ENCODE measurements at places on chromosomes 5 and 9.

- no peak for DNase-seq
Measured at GRCh38 chr5:136067422-136067821, 38.6 kb downstream of the TGFBI start.

- no peak for DNase-seq
Measured at GRCh38 chr5:56350597-56351170, 117.6 kb upstream of the ANKRD55 start.

DNA sequence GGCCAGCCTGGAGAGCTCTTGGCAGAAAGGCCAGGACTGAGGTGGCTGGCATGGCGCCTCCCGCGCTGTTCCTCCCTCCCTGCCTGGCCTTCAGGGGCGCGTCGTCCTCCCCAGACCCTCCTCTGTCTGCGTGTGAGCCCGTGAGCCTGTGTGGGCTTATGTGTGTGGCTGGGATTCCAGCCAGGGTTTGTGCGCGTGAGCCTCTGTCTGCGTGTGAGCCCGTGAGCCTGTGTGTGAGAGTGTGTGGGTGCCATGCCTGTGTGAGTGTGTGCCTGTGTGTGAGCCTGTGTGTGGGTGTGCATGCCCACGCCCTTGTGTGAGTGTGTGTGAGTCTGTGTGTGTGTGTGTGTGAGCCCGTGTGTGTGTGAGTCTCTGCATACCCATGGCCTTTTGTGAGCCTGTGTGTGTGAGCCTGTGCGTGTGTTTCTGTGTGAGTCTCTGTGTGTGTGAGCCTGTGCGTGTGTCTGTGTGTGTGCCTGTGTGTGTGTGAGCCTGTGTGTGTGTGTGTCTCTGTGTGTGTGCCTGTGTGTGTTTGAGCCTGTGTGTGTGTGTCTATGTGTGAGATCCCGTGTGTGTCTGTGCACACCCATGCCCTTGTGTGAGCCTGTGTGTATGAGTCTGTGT lies 13.0 kb downstream of the RXRA start:
- DNase-seq, result no peak

DNA sequence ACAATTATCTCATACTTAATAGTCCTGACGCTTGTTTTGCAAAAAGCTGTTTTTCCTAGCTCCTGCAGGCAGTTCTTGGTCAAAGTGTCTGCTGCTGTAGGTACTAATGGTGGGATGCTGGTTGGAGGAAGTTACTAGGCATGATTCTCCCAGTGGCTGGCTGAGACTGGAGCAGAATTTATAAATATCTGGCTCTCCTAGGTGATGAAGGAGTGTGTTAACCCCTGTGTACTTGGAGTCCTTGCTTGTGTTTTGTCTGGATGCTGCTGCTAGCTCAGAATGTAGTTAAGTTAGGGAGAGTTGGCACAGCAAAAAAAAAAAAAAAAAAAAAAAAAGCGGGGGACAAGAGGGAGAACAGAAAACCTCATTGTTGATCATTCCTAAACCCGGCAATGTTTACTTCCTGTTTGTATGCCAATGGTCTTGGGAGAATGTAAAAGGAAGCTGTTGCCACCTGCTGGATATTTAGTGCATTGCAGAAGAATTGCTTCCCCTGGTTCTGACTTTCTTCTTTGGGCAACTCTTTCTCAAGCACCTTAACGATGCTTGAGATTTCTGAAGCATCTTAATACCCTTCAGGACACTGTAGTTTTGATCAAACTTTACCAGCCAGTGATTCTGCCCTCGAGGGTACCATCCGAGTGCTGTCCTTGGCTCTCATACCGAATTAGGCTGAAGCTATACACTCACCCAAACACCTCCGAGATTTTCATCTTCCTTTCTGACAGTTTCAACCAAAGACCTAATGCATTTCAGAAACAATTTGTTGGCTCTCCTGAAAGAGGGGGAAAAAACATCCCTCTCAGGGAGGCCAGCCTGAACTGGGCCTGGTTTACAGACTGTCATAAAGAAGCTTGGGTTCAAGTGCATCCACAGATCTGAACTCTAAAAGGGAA lies 71.7 kb upstream of the WWC1 start:
- no peak for DNase-seq

DNA sequence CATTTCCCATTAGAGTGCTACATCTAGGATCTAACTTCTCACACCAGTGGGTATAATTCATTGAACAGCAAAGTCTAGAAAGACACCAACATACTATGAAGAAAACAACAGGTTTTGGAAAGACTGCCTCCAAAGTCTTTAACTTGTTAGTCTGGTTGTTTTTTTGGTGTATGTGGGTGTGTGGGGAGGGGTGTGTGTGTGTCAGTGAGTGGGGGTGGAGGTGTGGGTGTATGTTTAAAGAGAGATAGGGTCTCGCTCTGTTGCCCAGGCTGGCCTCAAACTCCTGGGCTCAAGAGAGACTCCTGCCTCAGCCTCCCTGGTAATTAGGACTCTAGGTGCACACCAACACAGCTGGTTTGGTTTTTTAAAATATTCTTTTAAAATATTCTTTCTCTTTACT lies 59.7 kb downstream of the AP3B1 start:
- DNase-seq, result no peak

GRCh38 chr5:17401470-17402288 lies 96.4 kb upstream of the TAF11L2 start:
- no peak for DNase-seq

DNA sequence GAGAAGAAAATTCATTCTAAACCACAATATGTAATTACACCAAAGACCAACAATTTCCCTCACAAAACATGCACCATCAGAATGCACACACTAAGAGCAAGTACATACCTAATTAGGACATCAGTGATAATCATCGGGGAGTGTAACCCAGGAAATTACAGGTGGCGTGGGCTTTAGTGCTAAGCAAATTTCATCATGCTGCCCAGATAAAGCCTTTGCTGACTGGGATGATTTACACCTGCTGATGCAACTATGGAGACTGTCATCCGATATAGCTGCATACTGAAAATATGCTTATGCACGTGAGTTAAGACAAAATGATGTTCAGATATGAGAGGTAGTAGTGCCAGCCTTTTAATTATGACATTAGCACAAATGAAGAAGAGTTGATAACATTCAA lies 123.2 kb downstream of the DCP2 start:
- no peak for DNase-seq

GRCh38 chr9:122145592-122145863 lies 14.1 kb downstream of the NDUFA8 start:
- no peak for DNase-seq

- no peak for DNase-seq
Measured at GRCh38 chr9:127360829-127361228, 36.1 kb upstream of the SLC2A8 start.

GRCh38 chr5:112192866-112193265 lies 226.2 kb downstream of the EPB41L4A start:
- DNase-seq, result no peak

DNA sequence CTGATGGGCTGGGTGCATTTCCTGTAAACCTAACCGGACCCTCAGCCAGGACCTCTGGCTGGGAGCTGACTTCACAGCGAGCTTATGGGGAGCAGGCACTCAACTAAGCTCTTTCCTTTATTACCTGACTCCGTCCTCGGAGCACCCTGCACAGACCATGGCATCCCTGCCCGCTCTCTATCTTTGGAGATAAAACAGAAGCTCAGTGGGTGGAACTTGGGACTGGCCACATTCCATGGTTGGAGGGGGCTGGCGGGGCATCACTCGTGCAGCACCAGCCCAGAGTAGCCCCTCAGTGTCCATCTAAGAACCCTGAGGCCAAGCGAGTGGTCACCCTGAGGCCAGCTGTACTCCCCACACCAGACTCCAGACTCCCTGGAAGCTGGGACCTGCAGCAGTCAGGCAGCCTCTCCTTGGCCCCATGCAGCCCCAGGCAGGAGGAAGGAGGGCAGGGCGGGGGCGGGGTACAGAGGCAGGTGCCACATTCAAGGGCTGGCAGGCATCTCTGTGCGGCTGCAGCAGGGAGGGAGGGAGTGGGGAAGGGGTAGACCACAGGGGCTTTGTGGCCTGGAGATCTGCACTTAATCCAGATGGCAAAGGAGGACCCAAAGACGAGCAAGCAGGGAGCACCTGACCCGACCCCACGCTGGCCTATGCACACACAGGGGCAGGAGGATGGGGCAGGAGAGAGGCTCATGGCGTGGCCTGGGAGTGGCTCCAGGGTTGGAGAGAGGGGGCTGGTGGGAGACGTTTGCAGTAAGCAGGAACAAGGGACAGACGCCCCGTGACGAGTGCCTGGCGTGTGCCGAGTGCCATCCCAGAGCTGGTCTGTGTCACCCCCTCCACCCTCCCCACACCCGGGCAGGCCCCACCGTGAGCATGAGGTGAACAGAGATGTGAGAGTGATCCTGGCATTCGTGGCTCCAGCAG lies 26.1 kb downstream of the GLT6D1 start:
- no peak for DNase-seq

DNA sequence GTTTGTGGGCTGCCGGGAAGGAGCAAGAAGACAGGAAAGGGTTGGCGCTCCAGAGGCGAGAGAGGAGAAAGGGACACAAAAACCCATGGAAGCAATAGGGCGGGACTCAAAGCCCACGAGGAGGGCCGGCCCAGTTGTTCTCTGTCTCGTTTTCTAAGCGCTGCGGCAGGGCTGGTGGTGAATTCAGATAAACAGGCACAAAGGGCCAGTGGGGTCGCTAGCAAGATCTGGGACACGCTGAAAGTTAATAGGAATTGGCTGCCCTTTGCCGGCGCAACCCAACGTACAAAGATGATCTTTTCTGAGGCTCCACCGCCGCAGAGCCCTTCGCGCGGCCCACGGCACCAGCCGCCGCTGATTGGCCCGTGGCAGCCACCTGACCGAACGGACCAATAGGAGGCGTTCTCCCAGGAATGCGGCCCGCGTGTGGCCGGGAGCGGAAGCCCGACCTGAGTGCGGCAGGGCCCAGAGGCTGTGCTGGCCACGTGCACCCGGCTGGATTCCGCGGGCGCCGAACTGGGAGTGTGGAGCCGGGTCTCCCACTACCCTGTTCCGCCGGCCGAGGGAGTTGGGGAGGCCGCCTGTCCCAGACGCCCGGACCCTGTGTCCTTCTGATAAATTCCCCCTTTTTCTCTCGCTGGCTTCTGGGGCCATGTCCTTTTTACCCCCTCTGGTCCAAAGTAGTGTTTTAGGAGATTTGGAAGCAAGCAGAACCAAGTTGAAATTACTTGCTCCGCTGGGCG lies 16.8 kb upstream of the NSD1 start:
- DNase-seq, result peak; percentile 74

DNA sequence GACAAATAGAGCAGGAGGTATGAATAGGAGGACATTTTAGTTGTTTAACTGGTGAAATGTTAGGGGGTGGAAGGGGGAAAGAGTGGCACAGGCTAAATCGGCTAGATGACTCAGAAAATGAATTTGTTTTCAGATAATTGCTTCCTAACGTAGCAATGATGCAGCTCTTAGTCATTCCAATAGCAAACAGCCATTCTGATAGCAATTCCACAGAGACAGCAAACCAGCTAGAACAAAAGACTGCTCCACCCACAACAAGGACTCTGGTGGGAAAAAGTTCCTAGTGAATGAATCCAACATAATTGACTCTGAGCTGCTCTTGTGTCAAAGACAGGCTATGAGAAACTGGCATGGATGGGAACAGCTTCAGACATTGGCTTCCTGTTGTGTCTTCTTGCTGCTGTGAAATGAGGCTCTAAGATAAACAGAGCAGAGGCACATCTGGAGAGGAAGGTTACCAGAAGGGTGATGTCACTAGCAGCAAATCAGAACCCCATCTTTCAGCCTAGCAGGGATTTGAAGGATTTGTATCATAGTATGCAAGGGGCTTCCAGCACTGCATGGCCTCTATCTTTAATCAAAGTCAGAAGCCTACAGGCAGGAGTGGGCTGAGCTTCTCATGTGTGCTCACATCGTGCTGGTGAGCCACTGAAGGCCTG lies 28.1 kb upstream of the F2RL1 start:
- DNase-seq, result no peak

GRCh38 chr5:4773827-4774317 lies 366.3 kb upstream of the ADAMTS16 start:
- no peak for DNase-seq

- DNase-seq, result no peak
Measured at GRCh38 chr5:74198156-74198555, 442.4 kb downstream of the ENC1 start.

- DNase-seq, result no peak
Measured at GRCh38 chr5:624118-624950, 12.2 kb downstream of the CEP72 start.

DNA sequence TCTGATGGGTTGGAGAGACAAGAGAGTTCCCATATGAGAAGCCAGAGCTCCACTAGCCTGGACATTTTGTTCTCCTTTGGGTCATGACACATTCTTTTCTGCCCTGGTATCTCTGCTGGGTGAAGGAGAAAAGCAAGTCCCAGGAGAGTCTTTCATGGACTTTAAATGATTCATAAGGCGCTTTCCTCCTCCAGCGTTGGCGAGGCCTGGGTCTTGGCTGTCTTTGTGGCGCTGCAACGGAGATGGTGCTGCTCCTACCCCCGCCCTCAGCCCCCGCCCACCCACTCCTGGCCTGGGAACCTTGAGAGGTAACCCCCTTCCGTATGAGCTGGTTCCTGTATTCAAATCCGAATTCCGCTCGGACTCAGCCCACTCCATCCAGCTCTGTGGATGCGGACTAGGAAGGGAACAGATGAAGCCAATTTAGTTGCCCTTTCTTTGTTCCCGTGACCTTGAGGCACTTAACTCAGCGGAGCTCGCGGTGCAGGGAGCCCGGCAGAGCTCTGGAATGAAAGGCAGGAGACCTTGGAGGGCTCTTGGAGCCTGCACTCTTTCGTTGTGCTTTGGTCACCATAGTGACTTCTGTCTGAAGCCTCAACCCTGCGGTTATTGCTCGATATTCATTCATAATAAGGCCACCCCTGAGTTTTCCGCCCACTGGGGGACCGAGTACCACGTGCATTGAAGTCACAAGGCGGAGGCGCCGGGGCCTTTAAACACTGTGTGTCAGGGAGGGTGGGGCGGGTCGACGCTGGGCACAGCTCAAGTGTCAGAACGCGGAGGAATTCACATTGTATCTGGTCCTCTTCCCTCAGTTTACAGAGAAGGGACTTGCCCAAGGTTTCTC lies 14.0 kb upstream of the PWWP2A start:
- DNase-seq, result no peak

DNA sequence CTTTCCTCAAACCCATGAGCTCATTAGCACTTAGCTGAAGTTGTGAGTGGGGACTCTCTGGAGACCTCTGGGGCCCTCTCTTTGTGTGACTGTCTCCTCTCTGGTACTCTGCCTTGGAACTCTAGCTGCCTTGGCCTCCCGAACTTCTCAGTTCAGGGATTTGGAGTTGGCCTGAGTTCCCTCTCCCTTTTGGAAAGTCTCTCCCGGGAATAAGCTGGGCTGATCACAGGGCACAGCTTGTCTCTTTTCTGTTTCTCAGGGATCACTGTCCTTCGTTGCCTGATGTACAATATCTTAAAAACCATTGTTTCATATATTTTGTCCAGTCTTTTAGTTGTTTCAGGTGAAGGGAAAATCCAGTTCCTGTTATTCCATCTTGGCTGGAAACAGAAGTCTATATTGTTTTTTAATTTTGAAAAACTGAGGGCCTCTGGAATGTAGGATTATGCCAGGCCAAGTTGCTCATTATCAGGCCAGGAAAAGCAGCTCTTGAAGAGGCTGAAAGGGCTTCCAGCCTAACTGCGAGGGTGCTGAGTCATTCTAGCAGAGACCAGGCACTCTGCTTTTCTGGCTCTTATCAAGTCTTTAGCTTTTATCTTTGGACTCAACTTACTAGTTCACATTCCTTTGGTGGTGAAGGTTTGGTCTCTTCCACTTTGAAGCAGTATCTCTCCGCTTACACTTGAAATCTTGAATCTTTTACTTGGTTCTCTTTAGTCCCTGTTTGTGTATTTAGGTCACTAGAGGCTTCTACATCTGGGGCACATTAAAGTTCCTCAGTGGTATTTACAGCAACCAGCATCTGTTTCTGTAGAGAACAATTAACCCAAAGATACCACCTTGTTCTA lies 8.4 kb upstream of the RGS3 start:
- no peak for DNase-seq

- DNase-seq, result no peak
Measured at GRCh38 chr9:31336386-31336785, 1048.1 kb upstream of the ACO1 start.
